Stimulated activated CD4-positive, alpha-beta T cell treated with anti-CD3 and anti-CD28 coated beads, TNF-alpha, amount 100 ng/mL, for 4 hours (primary cell): ENCODE measurements at places on chromosomes 5 and 9.

GRCh38 chr5:151158287-151158661 lies 695 bp upstream of the ANXA6 start:
- no peak for DNase-seq

- DNase-seq, result no peak
Observed at GRCh38 chr9:70156729-70157128, 102.0 kb upstream of the SMC5 start.

GRCh38 chr5:61906820-61907219 lies 399.2 kb upstream of the KIF2A start:
- DNase-seq, result no peak

DNA sequence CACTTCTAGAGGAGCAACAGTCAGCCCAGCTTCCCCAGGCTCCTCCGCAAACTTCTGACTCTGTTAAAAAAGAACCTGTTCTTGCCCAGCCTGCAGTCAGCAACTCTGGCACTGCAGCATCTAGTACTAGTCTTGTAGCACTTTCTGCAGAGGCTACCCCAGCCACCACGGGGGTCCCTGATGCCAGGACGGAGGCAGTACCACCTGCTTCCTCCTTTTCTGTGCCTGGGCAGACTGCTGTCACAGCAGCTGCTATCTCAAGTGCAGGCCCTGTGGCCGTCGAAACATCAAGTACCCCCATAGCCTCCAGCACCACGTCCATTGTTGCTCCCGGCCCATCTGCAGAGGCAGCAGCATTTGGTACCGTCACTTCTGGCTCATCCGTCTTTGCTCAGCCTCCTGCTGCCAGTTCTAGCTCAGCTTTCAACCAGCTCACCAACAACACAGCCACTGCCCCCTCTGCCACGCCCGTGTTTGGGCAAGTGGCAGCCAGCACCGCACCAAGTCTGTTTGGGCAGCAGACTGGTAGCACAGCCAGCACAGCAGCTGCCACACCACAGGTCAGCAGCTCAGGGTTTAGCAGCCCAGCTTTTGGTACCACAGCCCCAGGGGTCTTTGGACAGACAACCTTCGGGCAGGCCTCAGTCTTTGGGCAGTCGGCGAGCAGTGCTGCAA lies 72.8 kb downstream of the NUP214 start:
- no peak for DNase-seq

- DNase-seq, result no peak
Observed at GRCh38 chr5:151214614-151215545, 9.0 kb downstream of the CCDC69 start.

GRCh38 chr5:137708796-137709559 lies 26.9 kb downstream of the KLHL3 start:
- no peak for DNase-seq

GRCh38 chr5:65264420-65264819 lies 217.3 kb downstream of the ADAMTS6 start:
- DNase-seq, result no peak

DNA sequence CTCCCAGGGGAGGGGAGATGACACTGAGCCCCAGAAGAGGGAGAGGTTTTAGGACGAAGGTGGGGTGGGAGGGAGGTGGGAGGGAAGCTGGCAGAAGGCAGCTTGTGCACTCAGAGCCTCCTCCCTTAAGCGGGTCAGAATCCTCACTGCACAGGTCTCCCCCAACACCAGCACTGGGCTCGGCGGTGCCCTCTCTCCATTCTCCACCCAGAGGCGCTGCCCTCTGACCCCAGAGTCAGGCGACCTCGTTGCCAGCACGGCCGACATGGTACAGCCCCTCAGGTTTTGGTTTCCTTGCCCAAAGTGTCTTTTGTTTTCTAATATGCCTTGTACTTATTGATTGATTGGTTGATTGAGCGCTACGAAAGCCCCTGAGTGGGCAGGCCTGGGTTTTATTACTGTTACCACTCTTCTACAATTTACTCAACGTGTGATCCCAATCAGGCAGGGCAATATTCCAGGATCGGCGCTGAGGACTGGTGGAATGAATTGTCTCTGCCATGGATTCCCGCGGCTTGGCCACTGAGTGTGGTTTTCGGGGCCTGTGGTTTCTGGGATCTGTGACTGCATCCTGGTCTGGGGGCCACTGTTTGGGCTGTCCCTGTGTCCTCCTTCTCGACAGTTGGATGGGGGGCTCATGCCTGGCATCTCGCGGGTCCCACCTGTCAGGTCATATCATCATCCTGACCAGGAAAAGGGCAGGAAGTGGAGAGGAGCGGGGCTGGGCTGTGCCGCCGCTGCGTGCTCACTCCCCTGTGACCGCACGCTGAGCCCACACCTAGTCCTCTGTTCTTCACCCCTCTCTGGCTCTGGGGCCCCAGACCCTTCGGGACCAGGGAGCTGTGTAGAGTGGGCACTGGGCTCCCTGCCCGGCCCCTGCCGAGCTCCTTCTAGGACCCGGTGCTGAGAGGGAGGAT lies 9.6 kb upstream of the FCN2 start:
- DNase-seq, result no peak

DNA sequence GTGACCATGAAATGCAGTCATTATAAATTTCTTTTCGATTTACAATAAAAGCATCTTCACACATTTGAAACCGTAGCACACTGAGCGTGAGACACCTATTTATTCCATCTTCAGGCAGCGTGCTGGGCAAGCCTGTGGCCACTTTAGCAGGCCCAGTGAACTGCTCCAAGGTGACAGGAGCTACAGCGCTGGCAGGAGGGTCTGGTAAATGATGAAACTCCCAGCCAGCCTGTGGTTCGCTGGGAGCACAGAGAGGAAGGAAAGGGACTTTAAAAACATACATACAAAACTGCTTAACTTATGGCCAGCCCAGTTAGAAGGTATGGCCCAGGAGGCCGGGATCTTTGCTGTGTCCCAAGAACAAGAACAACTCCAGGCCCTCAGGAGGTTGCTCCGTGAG lies 5.1 kb downstream of the RAPGEF1 start:
- no peak for DNase-seq

GRCh38 chr5:34450338-34450737 lies 205.8 kb upstream of the RAI14 start:
- DNase-seq, result no peak

- DNase-seq, result no peak
Observed at GRCh38 chr5:136811551-136811950, 446.2 kb upstream of the TRPC7 start.

DNA sequence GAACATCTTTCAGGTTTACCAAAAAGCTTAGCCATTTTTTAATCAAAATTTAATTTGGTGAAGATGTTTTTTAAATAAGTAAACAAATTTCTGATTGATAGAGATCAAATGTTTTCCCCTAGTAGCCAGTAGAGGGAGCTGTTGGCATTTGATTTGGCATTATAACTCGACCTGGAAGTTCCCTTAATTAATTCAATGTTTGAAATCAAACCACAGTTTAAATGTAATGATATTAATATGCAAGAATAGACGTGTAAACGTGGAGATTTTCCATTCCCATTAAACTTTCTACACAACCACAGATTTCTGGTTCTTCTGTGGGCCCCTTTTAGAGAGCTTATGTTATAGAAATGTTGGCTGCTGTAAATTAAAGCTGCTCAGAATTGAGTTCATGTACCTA lies 148.1 kb upstream of the MPDZ start:
- DNase-seq, result no peak

GRCh38 chr9:129317179-129318011 lies 139.3 kb upstream of the IER5L start:
- no peak for DNase-seq

GRCh38 chr5:80864706-80865435 lies 95.3 kb upstream of the RASGRF2 start:
- no peak for DNase-seq

- DNase-seq, result no peak
Observed at GRCh38 chr9:78325343-78325742, 28.4 kb downstream of the PSAT1 start.

- DNase-seq, result no peak
Observed at GRCh38 chr9:133119103-133119845, 1.8 kb downstream of the RALGDS start.

DNA sequence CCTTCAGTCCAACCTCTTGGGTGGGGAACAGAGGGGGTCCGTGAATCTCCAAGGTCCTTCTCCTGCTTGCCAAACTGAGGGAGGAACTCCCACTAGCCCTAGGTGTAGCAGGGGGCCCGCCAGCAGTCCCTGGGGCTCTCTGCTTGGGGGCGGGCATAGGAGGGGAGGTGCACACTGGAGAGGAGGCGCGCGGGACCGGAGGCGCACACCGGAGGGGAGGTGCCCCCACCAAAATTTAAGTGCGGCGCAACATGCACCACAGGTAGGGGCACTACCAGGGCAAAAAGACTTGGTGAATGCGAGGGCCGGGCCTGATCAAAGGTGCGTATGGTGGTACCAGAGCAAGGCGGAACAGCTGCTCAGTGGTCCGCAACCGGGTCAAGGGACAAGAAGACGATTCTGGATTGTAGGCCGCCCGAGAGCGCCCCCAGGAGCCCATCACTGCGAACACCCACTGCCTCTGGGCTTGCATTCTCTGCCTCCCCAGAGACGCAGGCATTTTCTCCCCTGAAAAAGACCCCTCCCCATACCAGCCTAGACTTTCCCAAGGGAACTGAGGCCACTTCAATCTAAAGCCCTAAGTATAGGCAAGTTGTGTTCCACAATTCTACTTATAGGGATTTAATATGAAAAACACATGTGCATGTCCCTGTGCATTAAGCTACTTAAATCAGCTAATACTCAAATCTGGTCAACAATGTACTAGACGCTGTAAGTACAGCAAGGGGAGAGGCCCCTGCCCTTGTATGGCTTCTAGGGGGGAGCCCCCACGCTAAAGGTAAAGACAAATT lies 50.6 kb downstream of the TGFBI start:
- DNase-seq, result no peak

DNA sequence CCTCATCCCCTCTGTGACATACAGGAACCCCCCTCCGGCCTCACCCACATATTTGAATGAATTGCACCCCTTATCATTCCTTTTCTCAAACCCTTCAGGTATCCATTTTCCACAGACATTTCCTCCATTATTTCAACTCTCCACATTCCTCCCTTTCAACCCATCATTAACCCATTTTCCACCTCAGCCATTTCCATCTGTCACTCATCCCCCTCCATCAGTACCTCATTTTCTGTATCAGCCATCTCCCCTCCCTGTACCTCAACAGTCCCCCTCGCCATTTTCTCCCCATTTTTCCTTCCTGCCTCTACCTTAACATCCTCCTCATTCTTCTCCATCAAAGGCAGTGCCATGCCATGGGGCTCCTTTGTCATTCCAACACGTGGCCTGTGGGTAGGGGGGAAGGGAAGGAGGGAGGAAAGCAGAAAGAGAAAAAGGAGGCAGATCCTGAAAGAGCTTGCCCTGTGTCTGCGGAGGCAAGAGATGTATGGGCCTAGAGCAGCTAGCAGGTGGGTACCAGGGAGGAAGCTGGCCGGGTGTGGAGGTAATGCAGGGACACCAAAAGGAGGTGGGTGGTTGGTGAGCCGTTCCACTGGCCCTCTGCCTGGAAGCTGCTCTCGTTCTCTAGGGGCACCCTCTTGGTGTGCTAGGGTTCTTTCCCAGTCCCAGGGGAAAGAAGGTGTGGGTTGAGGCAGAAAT lies 1.5 kb downstream of the DNAJB5 start:
- no peak for DNase-seq

- no peak for DNase-seq
Observed at GRCh38 chr9:125255781-125256391, 5.7 kb upstream of the GAPVD1 start.

DNA sequence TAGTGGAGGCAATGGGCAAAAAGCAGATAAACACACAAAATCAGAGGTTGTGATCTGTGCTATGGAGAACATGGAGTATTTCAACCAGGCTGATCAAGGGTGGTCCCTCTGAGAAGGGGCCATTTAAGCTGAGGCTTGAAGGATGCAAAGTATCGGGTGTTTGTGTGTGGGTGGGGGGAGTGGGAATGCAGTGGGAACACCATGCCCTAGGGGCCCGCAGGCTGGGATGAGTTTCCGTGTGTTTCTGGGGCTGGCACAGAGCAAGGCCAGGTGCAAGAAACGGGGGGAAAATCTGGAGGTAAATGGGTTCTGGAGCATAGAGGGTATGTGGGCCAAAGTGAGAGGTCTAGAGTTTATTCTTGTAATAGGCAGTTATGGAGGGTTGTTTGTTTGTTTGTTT lies 13.8 kb upstream of the LARP1 start:
- no peak for DNase-seq

- DNase-seq, result no peak
Observed at GRCh38 chr5:33501260-33501659, 60.5 kb downstream of the TARS1 start.

GRCh38 chr9:133605856-133606707 lies 3.1 kb downstream of the FAM163B start:
- DNase-seq, result no peak

DNA sequence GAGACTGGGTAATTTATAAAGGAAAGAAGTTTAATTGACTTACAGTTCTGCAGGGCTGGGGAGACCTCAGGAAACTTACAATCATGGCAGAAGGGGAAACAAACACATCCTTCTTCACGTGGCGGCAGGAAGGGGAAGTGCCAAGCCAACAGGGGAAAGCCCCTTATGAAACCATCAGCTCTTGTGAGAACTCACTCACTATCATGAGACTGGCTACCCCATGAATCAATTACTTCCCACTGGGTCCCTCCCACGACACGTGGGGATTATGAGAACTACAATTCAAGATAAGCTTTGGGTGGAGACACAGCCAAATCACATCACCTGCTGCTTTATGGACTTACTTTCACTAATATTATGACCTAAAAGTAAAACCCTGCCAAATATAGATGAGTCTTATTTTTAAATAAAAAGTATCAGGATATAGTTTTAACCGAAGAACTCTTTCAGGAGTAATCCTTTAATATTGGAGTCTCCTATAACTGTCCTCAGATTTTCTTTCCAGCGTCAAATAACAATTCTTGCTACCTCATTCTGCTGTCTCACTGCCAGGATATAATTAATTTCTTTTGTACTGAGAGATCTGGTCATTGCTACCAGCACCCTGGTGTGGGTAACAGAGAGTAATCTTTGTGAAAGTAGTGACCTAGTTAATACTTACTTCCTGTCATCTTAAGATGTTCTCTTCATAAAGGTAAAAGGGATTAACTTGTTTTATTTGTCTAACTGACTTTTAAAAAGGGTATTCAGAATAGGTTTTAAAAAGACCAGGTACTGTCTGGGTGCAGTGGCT lies 68.6 kb downstream of the NLN start:
- DNase-seq, result no peak

DNA sequence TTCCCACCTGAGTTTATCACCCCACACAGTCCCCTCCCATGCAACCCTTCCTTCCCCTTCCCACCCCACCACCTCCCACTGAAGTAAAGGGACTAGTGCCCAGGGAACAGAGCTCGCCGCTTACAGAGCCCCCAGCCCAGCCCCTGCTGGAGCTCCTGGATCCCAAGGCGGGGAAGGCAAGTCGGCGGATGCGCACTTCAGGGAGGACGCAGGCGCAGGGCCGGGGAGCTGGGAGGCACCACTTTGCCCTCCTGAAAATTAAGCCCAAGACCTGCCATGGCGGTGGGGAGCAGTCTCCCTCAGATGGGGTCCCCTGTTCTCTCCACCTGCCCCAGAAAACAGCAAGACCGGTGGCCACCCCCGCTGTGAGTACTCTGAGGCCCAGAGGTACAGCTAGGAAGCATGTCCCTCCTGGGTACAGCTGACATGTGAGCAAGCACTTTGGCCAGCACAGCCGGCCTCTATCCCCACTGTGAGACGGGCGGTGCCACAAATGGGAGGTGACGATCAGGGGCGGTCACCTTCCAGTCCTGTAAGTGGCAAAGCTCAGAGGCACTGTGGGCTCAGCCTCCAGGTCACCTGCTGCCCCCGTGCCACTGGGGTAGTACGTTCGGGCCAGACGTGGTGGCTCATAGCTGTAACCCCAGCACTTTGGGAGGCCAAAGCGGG lies 45.9 kb downstream of the COL23A1 start:
- no peak for DNase-seq

- no peak for DNase-seq
Observed at GRCh38 chr5:23506329-23507236, 826 bp upstream of the PRDM9 start.

GRCh38 chr5:127650649-127651048 lies 1.8 kb downstream of the CTXN3 start:
- no peak for DNase-seq
